Stimulated activated CD4-positive, alpha-beta T cell treated with anti-CD3 and anti-CD28 coated beads, Interleukin-15, amount 100 ng/mL, for 1 hour (primary cell): ENCODE measurements at places on chromosomes 1 and 21.

DNA sequence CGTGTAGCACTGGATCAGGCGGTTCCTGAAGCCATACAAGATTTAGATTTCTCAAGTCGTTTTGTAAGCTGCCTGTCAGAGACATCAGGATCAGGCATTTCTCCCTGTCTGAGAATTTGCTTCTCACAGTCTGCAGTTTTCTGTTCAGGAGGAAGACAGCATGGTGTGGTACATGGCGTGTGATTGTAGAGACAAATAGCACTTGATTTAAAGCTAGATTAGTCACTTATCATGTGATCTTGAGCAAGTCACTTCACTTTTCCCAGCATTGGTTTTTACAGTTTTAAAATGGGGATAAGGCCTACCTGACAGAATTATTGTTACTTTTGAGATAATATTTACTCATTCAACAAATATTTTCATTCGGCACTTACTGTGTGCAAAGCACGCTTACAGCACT, 63.3 kb downstream of the AK4 start:
- DNase-seq: no peak

DNA sequence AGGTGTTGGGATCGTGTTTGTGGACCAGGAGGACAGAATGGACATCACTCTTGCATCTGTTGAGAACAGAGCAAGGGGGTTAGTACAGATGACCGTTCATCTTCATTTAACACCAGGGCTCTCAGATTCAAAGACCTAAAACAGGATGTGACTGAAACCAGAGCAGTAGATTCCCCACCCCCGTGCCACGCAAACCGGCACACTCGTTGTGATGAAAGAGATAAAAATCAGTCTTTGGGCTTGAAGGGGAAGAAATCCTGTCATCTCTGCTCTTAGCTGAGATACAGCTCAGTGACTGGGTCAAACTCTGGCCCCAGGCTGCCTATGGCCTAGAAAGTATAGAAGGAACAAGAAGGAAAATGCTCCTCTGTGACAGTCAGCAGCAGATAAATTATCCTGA, 146.2 kb upstream of the KRTAP19-8 start:
- DNase-seq: peak; percentile 41

- DNase-seq: no peak
Measured at GRCh38 chr1:204685236-204686006, at the start of gene LRRN2. Gene LRRN2 (minus strand): TSS chr1:204685738. CDS start chr1:204619992, 65,746 bp downstream.

GRCh38 chr1:42322577-42322976, 12.5 kb downstream of the FOXJ3 start:
- no peak for DNase-seq

GRCh38 chr1:84271441-84272151, 29.9 kb upstream of the SAMD13 start:
- no peak for DNase-seq

DNA sequence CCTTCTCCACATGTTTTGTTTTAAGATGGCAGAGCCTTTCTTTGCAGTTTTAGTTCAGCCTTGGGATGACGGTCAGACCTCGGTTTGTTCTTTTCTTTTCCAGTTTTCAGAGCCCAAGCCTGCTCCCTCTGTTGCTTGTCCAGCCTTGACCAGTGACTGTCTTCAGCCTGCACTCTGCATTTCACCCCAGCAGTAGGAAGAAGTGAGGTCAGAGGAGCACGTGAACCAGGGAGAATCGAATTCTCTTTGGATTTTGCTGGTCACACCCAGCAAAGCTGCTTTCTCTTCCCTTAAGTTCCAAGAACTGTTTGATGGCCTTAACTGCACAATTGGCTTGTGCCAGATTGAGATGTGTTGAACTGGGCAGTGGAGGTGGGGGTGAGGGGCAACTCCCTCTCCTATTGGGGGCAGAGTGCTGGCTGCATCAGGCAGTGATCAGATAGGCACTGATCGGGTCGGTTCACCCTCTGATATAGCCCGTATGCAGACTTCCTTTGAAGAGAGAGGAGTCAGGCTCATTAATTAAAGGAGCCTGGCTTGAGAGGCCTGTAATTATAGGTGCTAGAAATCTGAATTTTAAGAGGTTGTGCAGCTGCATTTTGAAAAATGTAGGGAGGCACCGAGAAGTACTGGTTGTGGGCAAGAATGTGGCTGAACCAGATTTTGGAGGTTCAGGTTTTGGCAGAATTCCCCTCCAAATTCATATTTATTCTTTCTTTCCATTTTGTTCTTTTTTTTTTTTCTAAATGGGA, 42.4 kb downstream of the PEX14 start:
- DNase-seq: no peak

- DNase-seq: no peak
Measured at GRCh38 chr1:63624911-63625310, 31.7 kb downstream of the PGM1 start.

GRCh38 chr1:109796484-109797302, 33.0 kb upstream of the EPS8L3 start:
- no peak for DNase-seq

DNA sequence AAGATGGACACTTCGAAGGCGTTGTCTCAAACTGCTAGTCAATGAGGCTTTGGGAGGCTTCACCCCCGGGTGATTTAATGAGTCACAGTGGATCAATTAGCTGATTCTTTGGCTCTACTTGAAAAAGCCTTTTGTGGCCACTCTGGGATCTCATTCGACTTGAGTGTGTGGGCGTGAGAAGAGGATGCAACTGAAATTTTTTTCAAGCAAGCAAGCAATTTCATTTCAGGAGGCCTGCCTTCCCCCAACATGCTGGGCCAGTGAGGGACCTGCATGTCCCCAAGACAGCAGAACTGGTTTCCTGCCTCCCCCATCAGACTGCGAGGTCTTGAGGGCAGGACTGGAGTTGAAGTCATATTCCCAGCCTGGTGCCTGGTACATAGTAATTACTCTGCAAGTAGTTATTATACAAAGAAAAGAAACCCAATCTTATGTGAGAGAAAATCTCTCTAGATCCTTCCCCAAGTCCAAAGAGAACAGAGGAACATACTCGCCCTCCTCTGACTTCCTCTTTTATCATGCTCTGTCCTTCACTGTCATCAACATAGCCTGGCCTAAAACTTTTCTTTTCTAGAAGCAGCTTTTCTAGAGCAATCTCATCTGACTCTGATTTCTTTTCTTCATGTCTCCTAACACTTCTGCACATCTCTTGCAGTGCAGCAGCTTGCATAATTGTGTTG, 22.7 kb downstream of the SYT6 start:
- no peak for DNase-seq

DNA sequence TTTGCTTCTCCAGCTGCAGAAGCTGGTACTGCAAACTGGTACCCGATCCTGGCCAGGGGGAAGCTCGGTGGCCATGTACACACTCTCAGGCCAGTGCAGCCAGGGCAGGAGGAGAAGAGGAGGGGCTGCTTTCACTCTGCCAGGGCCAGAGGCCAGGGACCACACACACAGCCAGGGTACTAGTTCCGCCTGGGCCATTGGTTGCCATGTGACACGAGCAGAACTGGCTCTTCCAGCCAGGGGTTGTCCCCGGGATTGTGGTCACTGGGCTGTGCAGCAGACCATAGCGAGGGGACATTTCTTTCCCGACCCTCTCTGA, 3.7 kb upstream of the SHISAL2A start:
- no peak for DNase-seq

DNA sequence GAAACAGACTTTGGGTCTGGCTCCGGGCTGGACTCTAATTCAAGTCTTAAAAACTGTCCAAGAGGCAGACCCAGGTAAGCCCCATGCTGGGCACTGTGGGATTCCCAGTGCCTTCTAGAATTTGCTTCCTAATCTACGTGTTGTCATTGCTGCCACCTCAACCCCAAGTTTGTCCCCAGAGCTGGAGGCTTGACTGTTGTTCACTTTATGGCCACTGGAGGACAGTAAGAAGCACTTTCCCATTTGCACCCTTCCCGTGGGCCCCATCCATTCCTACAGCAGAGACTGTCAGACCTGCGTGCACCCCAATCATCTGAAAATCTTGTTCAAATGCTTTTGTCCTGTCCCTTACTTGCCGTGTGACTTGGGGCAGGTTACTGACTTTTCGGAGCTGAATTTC, 29.4 kb upstream of the VASH2 start:
- no peak for DNase-seq

GRCh38 chr1:42923367-42924081, 35.1 kb downstream of the SLC2A1 start:
- DNase-seq: no peak

GRCh38 chr1:212267017-212267416, 18.2 kb upstream of the PPP2R5A start:
- DNase-seq: no peak

DNA sequence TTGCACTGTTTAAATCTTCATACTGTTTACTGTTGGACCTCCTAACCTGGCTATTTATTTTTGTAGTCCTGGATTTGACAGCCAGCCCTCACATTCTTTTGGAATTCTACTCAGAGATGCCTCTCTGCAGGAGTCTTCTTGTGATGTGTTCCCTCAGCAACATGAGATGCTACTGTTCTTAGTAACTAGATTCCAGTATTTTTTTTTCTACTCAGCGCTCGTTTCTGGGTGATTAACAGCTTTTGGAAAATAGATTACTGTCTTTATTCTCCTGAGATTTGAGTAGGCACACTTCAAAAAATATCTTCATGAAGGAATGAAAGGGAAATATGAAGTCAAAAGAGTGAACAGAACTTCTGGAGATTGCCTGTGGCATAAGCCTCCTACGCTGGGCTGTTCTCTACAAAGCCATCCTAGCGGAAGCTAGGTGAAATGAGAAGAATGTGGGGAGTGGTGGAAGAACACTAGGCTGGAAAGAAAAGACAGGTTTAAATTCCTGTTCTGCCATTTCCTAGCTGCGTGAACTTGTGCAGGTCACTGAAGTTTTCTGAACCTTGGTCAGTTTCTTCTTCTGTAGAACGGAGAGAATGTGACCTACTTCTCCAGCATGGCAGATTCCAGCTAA, 75.9 kb downstream of the LRRC8C start:
- no peak for DNase-seq

DNA sequence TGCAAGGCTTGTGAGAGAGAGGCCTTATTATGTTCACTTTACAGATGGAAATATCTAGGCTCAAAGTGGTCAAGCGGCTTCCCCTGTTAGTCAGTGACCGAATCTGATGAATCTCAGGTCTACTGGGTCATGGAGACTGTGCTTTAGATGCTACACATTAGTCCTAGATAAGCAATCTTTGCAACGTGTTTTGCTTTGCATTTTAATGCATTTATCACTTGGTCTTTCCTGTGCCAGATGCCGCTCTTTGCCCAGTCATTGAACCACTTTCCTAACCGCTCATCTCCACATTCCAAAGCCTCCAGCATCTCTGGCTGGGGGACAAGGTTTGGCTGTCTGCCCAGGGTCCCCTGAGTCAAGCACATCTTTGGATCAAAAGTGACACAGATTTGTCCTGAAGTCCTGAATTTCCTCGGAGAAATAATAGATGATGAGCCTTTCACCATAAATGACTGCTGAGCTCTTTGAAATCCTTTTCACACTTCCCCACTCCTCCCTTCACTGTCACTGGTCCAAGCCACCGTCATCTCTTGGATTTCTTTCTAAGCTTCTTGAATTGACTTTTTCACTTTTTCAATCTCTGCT, 96.0 kb upstream of the USP24 start:
- no peak for DNase-seq

- no peak for DNase-seq
Measured at GRCh38 chr1:3271866-3272265, 182.6 kb upstream of the ARHGEF16 start.

DNA sequence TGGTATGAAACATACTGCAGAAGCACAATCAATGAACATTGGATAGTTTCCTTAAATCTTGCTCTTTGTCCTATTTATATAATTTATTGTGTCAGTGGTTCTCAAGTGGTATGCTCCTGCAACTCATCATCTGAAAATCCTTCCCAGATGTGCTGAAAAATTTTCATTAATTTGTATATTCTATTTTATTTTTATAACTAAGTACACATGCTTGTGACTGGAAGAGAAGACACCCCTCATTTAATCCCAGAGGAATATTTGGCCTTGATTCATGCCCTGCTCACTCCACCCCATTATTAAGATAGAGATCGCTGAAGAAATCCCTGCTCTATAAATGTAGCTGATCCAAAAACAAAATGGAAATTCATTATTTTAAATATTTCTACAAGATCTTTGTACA, 870.5 kb upstream of the CXADR start:
- no peak for DNase-seq

GRCh38 chr21:19049567-19049966, 646.0 kb upstream of the TMPRSS15 start:
- no peak for DNase-seq

DNA sequence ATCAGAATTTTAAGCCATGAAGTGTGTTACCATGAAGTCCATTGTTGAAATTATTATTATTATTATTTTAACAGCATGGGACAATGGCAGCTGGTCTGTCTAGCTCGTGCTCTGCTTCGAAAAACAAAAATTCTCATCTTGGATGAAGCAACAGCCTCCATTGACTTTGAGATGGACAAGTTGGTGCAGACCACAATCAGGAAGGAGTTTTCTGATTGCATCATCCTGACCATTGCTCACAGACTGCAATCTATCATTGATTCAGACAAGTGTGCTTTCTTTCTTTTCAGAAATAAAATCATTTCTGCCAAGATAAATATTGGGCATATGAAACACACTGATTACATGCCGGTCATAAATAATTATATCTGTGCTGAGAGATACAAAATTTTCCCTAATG, 21.0 kb downstream of the HSPA13 start:
- no peak for DNase-seq

DNA sequence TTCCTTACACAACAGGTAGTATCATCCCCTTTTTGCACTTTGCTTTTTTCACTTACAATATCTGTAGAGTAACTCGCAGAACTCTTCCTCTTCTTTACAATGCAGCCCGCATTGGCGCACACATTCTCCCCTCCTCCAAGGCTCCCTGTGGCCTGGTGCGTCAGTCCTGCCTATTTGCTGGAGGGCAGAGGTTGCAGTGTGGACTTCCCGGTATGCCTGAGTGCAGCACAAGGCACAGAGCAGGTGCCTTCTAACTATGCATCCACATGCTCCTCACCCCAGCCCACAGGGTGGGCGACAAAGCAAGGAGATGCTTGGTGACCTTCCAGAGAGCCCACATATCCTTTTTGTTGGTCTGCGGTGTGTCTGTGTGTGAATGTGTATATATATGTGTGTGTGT, 53.3 kb downstream of the ARHGEF11 start:
- no peak for DNase-seq
